ENCODE measurements at places on chromosomes 3 and 15.

- peak; percentile 53 for DNase-seq
Measured at GRCh38 chr3:133487920-133488540, 85.5 kb upstream of the CDV3 start.

- DNase-seq, result no peak
Measured at GRCh38 chr3:39191111-39191510, 1.3 kb downstream of the XIRP1 start.

GRCh38 chr3:16504242-16504641, 9.3 kb downstream of the RFTN1 start:
- peak; percentile 44 for DNase-seq

DNA sequence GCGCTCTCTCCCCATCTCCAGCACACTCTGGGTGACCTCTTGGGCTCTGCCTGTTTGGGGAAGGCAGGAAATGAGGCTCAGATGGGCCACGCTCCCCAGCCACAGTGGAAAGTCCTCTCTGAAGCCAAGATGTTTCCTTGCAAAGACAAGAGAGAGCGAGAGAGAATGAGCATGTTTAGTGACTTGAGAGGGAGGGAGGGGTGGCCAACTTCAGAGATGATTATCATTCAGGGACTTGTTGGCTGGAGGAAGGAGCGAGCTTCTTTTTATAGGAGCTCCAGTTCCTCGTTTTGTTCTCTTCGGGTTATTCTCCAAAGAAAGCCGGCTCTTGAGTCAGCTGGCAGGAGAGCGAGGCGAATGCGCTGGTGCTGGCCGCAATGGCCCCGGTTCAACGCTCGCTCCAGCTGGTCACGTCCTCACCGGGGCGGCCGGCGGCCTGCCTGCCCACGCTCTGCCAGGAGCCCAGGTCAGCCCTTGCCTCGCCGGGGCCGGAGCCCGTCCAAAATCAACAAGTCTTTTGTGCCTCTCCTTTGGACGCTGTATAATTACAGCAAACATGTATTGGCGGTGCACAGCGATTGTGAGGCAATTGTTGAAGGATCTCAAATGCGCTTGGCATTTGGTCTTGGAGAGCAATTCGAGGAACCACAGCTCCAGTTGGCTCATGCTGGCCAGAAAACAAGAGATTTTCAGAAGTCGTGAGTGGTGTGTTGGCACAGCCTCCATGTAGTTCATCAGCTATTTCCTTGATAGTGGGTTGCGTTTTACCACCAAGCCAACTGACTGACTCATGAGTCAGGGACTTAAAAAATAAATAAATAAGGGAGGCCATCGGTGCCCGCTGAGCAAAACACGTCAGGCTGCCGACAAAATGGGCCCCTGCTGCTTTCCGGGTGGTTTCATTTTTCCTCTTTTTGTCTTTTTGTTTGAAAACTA, 288.6 kb downstream of the UACA start:
- peak; percentile 52 for DNase-seq

DNA sequence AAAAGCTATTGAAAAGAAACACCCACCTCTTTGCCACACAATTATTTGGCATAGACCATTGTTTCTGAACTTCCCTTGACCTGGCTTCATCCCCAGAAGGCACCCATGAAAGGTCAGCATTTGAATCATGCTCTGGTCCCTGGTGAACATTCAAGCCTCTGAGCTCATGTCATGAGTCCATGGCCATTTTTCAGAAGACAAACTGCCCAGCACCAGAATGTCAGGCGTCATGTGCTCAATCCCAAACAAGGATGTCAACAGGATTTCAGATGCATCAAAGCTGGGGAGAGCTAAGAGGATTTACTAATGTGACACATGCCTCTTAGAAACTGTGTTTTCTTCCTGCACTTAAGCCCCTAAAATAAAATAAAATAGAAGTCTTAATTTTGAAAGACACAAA, 41.3 kb downstream of the TMED3 start:
- DNase-seq, result no peak

- DNase-seq, result no peak
Measured at GRCh38 chr3:29899021-29899420, 618.1 kb downstream of the RBMS3 start.

All from activated CD4-positive, alpha-beta T cell treated with anti-CD3 and anti-CD28 coated beads, Interleukin-10, Interleukin-2, amounts not matched to agents 100 ng/mL and 50 ng/mL, durations not matched to agents 16 hours and 8 hours (primary cell).